ENCODE measurements at places on chromosomes 3 and 15.
A peak's percentile ranks its signal among the peaks of the same experiment; 100 is the strongest.

- no peak for DNase-seq
Observed at GRCh38 chr3:152943645-152944044, 108.7 kb downstream of the P2RY1 start.

DNA sequence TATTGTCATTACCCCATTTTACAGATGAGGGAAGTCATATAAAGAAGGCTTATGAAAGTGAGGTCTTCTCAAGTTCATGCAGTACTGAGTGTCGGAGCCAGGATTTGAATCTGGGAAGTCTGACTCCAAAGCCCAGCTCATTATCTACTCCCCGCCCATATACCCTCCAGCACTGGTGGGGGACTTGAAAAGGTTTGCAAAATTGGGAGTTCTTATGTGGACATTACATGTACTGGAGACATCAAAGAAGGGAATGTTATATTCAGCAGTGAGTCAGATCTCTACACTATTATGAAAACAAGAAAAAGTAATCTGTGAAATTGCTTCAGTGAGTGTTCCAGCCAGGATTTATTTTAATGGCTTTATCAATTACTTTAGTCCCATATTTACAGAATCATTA lies 185.2 kb upstream of the CADPS start:
- no peak for DNase-seq

GRCh38 chr3:120649830-120650233 lies 32.2 kb downstream of the HGD start:
- no peak for DNase-seq

GRCh38 chr3:25457671-25458419 lies 29.8 kb downstream of the RARB start:
- no peak for DNase-seq

DNA sequence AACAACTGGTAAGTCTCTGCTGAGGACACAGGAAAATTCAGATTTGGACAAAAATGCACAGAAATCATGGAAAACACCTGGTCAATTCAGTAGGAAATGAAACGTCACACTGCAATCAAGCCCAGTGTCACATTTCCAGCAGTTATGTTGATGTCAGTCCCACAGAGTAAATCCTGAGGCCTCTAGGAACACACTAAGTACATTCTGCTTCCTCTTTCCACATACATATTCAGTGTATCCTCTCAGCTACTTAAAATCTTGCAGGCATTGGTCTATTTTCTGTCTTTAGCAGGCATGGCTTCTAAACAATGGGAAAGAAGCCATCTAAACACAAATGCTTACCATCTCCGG lies 207.8 kb downstream of the PLCL2 start:
- no peak for DNase-seq

- DNase-seq: peak; percentile 76
Observed at GRCh38 chr15:60397772-60398445, at the start of gene ANXA2. ANXA2 (minus strand) TSS chr15:60397986; CDS start chr15:60386075, 11,911 bp downstream.

GRCh38 chr3:178075344-178075743 lies 460.9 kb upstream of the KCNMB2 start:
- DNase-seq: no peak

DNA sequence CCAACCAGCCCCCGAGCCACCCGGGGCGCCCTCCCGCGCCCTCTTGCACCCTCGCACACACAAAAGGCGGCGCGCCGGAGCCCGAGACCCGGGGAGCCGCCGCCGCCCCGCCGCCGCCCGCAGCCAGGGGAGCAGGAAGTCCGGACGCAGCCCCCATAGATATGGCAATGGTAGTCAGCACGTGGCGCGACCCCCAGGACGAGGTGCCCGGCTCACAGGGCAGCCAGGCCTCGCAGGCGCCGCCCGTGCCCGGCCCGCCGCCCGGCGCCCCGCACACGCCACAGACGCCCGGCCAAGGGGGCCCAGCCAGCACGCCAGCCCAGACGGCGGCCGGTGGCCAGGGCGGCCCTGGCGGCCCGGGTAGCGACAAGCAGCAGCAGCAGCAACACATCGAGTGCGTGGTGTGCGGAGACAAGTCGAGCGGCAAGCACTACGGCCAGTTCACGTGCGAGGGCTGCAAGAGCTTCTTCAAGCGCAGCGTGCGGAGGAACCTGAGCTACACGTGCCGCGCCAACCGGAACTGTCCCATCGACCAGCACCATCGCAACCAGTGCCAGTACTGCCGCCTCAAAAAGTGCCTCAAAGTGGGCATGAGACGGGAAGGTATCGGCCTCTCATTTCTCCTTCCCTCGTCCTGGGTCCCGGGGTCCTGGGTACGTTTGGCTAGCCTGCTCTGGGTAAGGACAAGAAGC lies 1.6 kb downstream of the NR2F2 start:
- DNase-seq: peak; percentile 75

DNA sequence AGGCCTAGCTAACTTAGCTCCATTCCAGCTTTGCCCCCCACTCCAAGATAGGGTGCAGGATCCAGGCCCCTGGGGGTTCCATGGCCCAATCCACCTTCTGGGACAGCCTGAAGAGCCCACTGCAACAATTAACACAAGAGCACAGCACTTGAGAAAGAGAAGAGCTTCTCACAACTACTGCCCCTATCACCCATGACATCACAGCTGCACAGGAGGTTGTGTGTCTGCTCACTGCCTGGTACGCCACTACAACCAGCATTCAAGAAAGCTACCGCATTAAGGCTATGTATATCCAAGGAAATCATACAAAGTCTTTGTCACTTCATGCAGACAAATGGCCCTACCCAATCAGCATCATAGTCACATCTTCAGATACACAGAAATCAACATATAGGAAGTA lies 62.0 kb downstream of the MYO5A start:
- no peak for DNase-seq

- no peak for DNase-seq
Observed at GRCh38 chr3:127994011-127994410, 58.2 kb upstream of the SEC61A1 start.

GRCh38 chr3:138569090-138569489 lies 25.0 kb downstream of the CEP70 start:
- no peak for DNase-seq

DNA sequence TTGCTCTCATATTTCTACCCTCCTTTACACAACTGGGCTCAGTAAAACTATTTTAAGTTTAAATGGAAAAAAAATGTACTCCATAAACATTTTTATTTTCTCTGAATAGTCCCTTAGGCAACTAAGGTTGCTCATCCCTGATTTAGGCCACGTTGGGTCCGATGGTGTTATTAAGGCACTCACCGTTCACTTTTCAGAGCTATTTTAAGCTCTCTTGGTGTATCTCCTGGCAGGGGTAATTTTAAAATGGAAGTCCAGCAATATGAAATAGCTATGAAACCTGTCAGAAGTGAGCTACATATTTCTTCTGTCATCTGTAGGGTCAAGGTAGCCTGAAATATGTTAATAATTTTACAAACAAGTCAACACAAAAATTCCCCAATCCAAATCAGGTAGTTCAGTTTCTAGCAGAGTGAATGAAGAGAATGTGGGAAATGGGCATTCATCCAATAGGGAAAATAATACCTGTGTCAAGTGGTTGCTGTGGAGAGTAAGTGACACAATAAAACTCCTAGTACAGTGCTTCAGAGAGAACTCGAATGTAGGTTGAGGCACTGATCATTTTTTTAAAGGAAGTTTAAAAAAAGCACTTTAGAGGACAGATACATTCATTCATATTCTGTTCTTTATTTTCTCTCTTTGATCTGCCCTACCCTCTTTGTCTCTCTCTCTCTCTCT lies 209.3 kb upstream of the FEZF2 start:
- no peak for DNase-seq

- no peak for DNase-seq
Observed at GRCh38 chr3:12797892-12798558, 1.5 kb downstream of the CAND2 start.

- no peak for DNase-seq
Observed at GRCh38 chr15:58462973-58463663, 31.3 kb downstream of the LIPC start.

DNA sequence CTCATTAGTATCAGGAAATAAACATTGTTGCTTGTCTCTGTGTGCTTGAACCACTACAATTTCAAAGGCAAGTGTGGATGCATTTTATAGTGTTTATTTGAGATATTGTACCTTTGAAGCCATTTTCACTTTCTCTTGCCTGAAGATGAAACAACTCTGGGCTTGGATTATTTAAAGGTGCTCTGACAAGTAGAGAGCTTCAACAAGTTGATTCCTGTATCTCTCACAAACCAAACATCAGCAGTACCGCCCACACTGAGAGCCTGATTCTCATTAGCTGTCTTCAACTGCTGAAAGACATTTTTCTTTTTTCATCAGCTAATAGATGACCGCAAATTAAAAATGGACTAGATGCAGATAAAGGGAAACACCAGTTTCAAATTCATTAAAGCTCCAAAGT lies 806 bp upstream of the CERS3 start:
- no peak for DNase-seq

DNA sequence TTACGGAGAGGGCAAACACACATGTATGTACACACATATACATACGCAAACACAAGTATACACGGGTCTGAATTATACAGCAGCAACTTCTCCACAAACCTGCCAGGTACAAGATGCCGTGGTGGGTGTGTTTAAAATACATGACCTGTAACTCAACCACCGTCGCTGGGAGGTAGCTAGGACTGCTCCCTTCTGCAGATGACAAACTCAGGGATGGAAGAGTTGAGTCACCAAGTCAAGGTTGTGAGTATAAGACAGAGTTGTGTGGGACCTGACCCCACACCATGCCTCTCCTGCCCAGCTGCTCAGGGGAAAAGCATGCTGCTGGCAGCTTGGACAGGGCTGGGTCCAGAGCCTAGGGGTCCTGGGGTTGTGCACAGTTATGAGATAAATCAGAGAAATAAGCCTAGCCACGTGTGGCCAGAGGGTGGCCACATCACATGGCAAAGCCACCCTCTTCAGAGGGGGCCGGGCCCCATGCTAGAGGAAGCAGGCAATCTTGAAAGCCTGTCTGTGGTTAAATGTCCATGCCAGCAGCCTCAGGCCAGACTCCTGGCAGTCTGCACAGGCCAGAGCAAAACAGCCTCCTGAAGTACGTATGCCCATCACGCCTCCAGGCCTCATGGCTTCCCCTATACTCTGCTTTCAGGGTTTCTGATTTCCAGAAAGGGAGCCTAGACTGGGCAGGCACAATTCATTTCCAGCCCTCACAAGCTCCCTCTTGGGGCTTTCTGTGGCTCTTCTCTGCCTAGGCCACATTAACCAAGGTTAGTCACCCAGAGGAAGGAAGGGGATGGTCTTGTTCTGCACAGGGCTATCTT lies 107.7 kb upstream of the RPL32 start:
- DNase-seq: no peak

DNA sequence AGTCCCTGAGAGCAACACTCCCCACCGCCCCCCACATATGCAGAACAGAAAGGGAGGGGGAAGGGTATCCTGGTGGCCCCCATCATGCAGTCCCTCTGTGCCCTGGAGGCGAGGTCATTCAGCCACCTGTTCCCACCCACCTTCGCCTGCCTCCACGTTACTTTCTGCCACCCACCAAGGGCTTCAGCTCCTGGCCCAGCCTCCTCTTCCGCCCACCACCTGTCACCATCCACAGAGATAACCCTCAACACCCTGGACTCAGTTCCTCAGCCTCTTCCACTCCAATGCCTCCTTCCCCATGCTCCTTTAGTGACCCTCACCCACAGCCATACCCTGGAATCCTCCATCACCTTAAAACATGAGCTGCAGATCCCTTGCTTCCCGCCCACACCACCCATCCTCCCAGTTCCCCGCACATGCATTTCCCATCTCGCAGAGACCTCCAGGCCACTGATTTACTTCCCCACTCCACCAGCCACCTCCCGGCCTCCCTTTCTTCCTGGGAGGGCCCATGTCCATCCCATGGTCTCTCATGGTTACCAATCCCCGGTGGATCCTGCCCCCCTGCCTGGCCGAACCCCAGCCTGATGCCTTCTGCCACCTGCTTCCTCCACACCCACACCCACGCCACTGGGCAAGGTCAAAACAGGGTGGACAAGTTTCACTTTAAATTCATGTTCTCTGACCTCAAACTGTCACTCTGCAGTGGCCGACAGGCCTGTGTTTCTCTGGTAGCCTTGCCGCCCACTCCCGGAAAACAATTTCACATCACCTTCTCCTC lies 18.2 kb downstream of the HOMER2 start:
- no peak for DNase-seq

DNA sequence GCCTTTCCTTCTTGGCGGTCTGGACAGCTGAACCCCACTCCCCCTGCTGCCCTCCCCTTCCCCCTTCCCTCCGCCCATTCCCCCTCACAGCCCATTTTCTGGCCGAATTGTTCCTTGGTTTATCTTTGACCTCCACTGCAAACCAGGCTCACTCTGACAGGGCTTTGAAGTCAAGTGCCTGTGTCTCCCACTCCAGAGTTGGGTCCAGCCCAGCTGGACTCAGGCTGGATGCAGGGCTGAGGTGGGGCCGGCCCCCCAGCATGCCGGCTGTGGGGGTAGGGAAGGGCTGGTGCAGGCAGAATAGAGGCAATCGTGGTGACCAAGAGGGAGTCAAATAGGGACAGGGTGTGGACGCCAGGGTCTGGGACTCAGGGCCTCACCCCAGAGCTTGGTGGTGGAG lies 57.0 kb upstream of the MRPS22 start:
- DNase-seq: no peak

GRCh38 chr3:29004885-29005599 lies 275.8 kb upstream of the RBMS3 start:
- DNase-seq: no peak

- DNase-seq: peak; percentile 64
Observed at GRCh38 chr3:139123377-139124095, 78.8 kb upstream of the PRR23C start.

DNA sequence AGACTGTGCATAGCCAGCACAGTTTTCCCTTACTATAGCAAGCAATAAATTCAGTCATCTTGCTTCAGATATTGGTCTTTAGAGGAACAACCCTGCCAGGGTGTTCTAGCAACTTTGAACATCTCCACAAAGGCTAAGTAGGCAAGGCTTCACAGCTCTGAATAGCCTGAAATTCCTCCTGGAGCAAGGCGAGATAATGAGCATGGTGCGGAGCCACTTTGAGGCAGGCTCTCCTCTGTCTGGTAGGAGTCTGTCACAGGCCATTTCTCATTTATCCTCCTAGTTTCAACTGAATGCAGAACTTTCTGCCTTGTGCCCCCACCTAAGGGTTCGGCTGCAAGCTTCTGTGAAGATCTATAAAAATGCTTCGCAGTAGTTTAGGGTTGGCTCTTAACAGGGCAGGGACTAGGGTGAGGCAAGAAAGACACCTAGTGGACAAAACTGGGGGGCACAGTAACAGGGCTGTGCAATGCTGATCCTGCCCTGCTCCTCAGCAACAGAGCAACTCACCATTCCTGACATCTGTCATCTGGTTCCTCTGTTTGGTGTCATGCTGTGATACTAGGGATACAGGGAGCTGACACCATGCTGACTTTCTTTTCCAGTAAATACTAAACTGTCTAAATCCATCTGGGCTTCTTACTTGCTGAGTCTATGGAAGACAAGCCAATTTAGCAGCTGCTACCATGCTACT lies 16.6 kb upstream of the EHHADH start:
- peak; percentile 88 for DNase-seq

- no peak for DNase-seq
Observed at GRCh38 chr3:182519569-182519968, 273.7 kb upstream of the ATP11B start.

DNA sequence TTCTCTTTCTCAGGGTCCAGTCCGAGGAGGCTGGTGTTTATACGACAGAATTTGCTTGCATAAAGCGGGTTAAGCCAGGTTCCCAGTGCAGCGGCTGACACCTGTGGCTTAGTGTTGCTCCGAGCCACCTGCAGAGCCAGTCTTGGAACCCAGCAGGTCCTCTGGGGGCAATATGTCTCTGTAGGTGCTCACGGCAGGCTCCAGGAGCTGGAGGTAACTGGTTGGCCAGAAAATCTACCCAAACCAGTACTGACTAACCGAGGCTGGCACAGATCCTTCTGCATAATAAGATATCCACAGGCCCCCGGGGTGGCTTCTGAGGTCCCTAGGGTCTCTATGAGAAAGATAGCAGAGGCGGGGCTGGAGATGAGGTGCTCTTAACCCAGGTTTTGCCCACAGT lies 3.2 kb downstream of the MGLL start:
- DNase-seq: no peak

GRCh38 chr15:23647421-23648370 lies at the start of gene MAGEL2:
MAGEL2 (minus strand) TSS chr15:23647867; CDS start chr15:23647742, 125 bp downstream.
- peak; percentile 67 for DNase-seq
